GM04503 (cell line): ENCODE measurements at places on chromosomes 11 and 22.

GRCh38 chr11:44823006-44823405, 96.2 kb downstream of the TSPAN18 start:
- DNase-seq: no peak

DNA sequence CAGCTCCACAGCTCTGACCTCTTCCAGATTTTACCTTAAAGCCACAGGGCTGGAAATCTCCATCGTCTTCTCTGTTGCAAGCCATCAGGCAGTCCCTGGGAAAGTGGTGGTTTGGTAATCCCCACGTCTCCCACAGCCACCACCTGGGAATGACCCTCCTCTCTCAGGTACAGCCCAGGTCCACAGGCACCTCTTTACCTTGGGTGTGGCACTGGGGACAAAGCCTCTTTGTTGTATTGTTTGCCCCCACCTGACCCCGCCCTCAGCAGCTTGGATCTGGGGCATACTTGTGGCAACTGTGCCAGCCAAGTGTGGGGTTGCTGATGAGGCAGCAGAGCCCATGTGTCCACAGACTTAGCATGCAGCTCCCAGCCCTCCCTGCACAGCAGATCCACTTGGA, 77.6 kb downstream of the LRRC32 start:
- no peak for DNase-seq

- no peak for DNase-seq
These were observed 59.6 kb downstream of the MAPK1 start for GRCh38 chr22:21807544-21808529.

GRCh38 chr11:1746511-1746931, 3.9 kb downstream of the IFITM10 start:
- DNase-seq: no peak

- no peak for DNase-seq
These were observed 67.4 kb downstream of the SCUBE1 start for GRCh38 chr22:43275545-43276317.

GRCh38 chr11:117204283-117205080, 5.3 kb downstream of the TAGLN start:
- DNase-seq: no peak

DNA sequence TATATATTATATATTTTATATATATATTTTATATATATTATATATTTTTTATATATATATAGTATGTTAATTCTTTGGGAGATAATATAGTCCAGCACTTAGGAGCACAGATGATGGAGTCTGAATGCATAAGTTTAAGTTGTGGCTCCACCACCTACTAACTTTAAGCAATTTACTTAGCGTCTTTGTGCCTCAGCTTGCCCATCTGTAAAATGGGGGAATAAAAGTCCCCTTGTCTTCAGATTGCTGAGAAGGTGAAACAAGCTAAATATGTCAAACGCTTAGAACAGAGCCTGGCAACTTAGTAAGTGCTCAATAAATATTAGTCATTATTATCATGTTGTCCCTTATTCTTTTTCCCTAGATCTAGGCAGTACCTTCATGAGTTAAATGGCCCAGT, 27.5 kb downstream of the DSCAML1 start:
- no peak for DNase-seq

DNA sequence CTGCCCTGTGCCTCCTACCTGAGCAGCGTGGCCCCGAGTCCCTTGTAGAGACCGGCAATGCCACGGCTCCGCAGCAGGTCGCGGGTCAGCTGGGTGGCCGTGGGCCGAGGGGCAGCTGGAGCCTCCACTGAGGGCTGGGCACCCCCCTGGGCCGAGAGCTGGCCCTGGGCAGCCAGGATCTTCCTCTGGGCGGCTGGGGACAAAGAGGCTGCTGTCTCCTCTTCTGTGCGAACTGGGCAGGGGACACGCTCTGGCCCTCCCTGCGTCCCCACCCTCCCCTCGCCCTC, 2.6 kb upstream of the CEND1 start:
- no peak for DNase-seq

- DNase-seq: peak; percentile 1
These were observed 75.2 kb downstream of the EIF3M start for GRCh38 chr11:32658639-32659406.

DNA sequence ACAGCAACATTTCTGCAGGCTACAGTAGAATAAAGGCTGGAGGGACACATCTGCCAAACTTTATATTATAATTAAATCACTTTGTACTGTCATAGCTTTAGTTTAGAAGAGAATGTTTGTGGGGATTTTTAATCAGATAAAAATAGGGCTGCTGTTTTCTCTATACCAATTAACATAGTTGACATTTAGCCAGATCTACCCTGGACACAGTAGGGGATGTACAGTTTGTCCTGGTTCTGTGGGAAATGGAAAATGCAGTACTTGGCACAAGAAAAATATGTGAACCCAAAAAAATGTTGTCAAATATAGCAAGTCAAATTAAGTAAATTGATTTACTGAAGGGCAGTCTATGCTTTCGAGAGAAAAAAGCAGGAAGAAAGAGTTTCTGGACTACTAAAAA, 20.8 kb upstream of the PICALM start:
- DNase-seq: peak; percentile 88

- DNase-seq: no peak
These were observed 69.7 kb downstream of the MYO7A start for GRCh38 chr11:77197626-77198320.

GRCh38 chr11:78032090-78032489, 9.0 kb upstream of the KCTD14 start:
- no peak for DNase-seq

GRCh38 chr22:44600207-44600785, 101.7 kb upstream of the PRR5 start:
- DNase-seq: no peak

DNA sequence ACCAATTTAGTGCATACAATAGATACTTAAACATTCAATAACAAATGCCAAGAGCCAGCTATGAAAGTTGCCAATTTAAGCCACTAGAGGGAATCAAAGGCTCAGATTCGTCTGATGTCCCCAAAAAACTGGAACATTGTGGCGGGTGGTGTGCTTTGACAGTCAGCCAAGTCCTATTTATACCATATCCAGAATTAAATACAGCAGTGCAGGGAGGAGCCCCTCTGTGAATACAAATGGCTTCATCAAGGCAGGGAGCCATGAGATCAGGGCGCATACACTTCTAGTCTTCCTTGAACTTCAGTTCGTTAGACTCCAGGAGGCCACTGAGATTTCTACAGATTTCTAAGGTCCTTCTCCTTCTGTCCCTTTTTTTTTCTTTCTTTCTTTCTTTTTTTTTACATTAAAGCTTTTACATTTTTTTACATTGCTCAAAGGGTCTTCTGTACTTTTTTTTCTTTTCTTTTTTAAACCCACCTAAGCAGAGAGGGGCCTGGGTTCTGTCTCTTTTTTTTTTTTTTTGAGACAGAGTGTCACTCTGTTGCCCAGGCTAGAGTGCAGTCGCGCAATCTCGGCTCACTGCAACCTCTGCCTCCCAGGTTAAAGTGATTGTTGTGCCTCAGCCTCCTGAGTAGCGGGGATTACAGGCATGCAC, 41.5 kb upstream of the HSPA8 start:
- peak; percentile 37 for DNase-seq
